ENCODE measurements at places on chromosomes 5 and 9.

DNA sequence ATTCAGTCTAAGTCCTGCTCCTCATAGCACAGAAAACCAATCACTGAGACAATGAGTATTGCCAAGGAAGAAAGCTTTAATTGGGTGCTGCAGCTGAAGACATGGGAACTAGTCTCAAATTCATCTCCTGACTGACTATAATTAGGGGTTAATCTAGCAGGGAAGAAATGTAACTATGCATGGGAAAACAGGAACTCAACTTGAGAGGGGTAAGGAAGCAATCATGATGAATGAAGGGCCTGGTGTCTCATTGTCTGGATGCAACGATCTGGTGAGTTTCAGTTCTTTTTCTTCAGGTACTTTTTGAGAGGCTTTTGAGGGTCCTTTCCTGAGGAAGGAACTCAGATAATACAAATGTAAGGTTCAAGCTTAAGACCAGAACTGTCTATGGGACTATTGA lies 24.0 kb upstream of the OCLN start:
- DNase-seq, result no peak

- DNase-seq, result no peak
Measured at GRCh38 chr9:113594484-113595299, 131.2 kb downstream of the RGS3 start.

GRCh38 chr5:24539613-24540012 lies 105.2 kb downstream of the CDH10 start:
- DNase-seq, result no peak

DNA sequence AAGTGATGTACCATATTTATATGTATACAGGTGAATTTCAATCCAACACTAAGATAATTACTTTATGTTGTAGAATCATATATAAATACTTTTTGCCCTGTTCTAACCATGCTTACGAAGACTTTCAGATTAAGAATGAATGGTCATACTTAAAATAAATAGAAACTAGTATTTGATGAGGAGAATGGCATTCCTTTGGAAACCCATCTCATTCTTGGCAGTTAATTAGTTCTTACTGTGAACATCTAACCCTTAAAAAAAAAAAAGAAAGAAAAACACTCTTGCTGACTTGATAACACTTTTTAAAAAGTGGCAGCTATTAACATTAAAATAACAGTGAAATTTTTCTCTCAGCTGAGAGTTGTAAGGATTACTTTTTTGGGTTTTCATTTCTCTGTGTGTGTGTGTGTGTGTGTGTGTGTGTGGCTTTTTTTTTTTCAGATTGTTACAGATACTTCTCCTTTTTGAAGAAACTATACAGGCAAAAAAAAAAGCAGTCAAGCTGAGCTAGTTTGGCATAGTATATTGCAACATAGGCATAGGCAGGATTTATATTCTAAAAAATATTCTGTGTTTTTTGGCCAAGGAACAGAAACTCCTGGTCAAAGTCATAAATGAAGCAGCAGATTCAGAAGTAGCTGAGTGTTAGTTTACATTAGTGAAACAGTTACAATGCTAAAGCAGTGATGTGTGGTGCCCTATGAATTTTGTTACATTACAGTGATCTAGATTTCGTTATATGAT lies 163.5 kb downstream of the CD180 start:
- DNase-seq, result no peak

- no peak for DNase-seq
Measured at GRCh38 chr9:132673355-132673754, 3.1 kb downstream of the GTF3C4 start.

All from posterior vena cava (tissue), 2 donors.